Stimulated activated CD4-positive, alpha-beta T cell treated with anti-CD3 and anti-CD28 coated beads, Interleukin-1b, Interleukin-23, amount 100 ng/mL, for 1 hour (primary cell): ENCODE measurements at places on chromosomes 6 and 20.

DNA sequence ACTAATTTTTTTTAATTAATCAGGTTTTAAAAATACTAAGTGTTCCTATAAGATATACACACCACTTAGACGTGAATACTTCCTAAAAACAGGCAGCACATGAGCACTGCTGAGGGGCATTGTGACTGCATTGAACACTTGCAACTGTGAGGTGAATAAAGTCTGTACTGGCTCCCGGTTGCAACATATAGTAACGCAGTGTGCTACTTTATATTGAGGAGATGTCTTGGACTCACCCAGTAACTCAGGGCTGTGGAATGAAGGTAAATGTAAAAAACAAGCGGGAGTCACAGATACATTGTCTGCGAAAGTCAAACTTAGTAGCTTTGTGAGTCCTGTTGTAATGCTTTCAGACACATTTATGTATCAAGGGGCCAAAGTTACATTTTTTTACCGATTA is 17.0 kb upstream of the HLA-A start:
- DNase-seq = no peak

GRCh38 chr20:58131151-58131550 is 97.3 kb downstream of the ANKRD60 start:
- DNase-seq = no peak

- DNase-seq = no peak
Measured at GRCh38 chr6:69422475-69422874, 374.3 kb downstream of the LMBRD1 start.

- DNase-seq = no peak
Measured at GRCh38 chr6:89140347-89141156, 5.3 kb upstream of the PM20D2 start.

GRCh38 chr20:57567471-57568079 is 6.7 kb downstream of the PCK1 start:
- no peak for DNase-seq

DNA sequence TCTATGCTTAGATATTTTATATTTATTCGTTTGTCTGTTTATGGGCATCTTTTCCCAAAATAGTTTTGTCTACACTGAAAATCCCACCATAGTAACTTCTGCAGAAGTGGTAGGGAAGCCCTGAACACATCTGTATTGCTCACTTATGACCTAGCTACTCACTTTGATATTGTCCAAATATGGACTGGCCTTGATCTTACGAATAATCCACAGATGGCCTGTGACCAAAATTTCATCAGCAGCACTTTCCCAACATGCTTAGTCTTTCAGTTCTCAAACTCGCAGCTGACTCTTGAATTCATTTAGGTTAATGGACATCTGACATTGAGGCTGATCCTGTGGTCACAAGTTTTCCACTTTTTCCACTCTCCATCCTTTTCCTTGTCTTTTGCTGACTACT is 80.8 kb upstream of the BEND3 start:
- DNase-seq = no peak

DNA sequence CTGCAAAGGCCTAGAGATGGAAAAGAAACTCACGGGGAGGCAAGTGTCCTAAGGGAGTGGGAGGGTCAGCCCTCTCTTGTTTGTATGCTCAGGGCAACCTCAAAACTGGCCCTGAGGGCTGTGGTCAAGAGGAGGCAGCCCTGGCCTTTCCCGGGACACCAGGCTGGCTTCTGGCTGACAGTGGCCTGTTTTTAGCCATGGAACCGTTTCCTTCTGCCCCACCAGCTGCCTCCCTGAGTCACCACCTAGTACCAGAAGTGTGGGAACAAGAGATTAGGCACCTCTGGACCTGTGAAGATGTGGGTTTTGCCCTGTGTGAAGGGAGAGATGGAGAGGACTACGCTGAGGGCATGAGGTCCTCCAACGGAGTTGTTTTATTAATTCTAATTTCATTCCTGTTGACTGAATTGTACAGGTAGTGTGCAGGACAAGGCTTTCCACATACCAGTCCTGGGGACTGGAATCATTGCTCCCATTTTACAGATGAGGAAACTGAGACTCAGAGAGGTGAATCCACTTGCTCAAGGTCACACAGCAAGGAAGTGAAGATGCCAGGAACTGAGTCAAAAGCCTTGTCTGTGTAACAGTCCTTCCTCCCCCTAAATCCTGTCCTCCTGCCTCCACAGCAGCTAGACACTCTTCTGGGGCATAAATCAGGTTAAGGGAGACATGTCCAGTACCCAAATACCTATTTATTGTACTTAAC is 5.5 kb downstream of the FOXS1 start:
- no peak for DNase-seq

GRCh38 chr20:41437836-41438235 is 71.2 kb upstream of the EMILIN3 start:
- no peak for DNase-seq

- DNase-seq = no peak
Measured at GRCh38 chr20:31604567-31605030, 490 bp upstream of the ID1 start.

DNA sequence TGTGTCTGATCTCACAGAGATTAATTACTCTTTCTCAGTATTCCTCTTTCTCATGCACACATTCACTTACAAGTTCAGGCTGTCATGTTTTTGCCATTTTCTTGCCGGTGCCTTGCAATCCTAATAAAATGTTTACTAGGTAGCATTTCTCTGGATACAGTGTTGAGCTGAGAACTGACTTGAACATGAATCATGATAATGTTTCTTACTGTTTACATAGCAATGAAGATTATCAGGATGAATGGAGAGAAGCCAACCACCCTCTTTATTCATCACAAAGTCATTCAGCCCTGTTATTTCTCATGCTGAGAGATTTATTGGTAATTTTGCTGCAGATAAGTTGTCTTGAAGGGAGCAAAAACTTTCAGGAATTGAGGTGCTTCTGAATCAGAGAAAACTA is 185.5 kb upstream of the ECI2 start:
- DNase-seq = no peak

DNA sequence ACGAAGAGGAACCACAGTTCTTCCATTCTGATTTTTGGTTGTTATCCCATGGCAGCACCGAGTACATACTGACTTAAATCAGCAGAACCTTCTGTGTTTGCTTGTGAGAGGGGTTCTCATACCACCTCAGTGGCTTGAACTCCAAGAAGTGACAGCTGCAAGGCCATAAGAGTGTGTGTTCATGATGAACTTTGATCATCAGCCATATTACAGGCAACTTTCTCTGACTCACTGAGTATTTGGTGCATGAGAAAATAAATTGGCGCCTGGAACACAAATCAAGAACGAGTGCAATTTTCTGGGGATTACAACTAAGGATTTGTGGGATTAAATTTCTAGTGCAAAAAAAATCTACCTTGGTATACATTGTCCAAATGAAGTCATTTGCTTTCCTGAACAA is 68.9 kb downstream of the CYP39A1 start:
- DNase-seq = no peak

GRCh38 chr6:131949909-131950766 is 1.0 kb downstream of the CCN2 start:
- no peak for DNase-seq

GRCh38 chr6:41443616-41444525 is 102.3 kb upstream of the FOXP4 start:
- no peak for DNase-seq

DNA sequence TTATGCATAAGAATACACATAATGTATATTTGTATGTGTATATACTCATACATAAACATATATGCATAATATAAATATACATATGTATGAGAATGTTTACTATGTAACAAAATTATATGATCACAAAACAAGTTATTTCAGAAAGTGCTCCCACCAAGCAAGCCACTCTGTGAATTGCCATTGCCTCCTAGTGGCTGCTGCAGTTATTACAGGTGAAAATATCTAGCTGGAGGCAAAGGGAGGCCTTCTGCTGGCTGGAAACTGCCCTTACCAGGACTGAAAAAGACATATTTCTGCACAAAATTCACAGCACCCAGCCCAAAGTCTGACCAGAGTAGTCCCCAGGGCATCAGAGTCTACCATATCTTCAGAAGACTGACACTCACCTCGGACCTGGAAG is 14.4 kb upstream of the ADAM33 start:
- no peak for DNase-seq

GRCh38 chr6:27370391-27370790 is 18.2 kb upstream of the ZNF391 start:
- DNase-seq = no peak

GRCh38 chr6:81808851-81809570 is 56.5 kb upstream of the TENT5A start:
- no peak for DNase-seq

GRCh38 chr6:67131827-67132226 is 1424.8 kb upstream of the EYS start:
- DNase-seq = no peak

- no peak for DNase-seq
Measured at GRCh38 chr6:83098589-83098988, 31.1 kb downstream of the DOP1A start.

DNA sequence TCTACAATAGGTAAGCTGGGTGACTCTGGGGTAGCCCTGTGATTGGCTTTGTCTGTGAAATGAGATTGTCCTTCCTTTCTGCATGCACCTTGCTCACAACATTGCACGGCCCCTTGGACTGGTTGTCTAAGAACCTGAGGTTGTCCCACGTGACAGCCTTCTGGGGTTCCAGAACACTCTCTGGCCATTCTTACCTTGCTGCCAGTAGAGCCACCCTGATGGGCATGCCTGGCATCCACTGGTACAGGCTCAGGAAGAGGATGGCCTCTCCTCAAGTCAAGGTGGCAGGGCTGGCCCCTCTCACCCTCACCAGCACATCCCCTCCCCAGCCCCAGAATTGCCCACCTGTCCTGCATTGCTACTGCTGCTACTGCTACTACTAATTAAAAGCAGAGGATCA is 335.0 kb downstream of the PACRG start:
- no peak for DNase-seq

- DNase-seq = no peak
Measured at GRCh38 chr6:33280539-33280938, 3.6 kb downstream of the B3GALT4 start.

DNA sequence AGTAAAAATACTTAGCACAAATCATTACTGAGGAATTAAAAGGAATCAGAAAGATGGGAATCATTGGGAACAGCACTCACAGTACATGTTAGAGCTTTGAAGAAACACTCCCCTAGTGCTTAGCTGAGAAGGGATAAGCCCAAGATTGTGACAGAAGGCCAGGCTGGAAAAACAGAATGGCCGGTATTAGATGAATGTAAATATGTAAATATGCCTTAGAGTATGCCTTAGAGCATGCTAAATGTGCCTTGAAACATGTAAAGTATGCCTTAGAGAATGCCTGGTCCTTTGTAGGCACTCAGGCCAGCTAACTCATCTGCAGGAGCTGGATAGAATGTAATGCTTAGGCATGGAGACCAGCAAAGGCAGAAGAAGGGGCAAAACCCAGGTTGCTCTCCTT is 10.6 kb upstream of the TENT5A start:
- no peak for DNase-seq

DNA sequence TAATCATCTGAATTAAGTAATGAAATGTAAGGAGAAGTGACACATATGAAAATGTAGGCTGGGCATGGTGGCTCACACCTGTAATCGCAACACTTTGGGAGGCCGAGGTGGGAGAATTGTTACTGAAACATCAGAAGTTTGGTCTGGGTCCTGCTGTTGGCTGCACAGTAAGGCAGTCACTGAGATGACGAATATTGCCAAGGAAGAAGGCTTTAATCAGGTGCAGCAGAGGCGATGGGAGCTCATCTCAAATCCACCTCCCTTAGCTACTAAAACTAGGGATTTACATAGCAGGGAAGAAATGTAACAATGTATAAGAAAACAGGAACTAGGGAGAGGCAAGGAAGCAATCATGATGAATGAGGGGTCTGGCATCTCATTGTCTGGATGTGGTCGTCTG is 50.1 kb downstream of the RBM24 start:
- no peak for DNase-seq

DNA sequence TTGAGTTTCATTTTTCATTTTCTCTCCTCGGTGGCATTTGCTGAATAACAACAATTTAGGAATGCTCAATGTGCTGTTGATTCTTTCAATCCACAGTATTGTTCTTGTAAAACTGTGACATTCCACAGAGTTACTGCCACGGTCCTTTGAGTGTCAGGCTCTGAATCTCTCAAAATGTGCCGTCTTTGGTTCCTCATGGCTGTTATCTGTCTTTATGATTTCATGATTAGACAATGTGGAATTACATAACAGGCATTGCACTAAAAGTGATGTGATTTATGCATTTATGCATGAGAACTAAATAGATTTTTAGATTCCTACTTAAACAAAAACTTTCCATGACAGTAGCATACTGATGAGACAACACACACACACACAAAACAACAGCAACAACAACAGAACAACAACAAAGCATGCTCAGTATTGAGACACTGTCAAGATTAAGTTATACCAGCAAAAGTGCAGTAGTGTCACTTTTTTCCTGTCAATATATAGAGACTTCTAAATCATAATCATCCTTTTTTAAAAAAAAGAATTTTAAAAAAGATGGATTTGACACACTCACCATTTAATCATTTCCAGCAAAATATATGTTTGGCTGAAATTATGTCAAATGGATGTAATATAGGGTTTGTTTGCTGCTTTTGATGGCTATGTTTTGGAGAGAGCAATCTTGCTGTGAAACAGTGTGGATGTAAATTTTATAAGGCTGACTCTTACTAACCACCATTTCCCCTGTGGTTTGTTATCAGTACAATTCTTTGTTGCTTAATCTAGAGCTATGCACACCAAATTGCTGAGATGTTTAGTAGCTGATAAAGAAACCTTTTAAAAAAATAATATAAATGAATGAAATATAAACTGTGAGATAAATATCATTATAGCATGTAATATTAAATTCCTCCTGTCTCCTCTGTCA is 88.1 kb downstream of the SNAP25 start:
- DNase-seq = no peak

DNA sequence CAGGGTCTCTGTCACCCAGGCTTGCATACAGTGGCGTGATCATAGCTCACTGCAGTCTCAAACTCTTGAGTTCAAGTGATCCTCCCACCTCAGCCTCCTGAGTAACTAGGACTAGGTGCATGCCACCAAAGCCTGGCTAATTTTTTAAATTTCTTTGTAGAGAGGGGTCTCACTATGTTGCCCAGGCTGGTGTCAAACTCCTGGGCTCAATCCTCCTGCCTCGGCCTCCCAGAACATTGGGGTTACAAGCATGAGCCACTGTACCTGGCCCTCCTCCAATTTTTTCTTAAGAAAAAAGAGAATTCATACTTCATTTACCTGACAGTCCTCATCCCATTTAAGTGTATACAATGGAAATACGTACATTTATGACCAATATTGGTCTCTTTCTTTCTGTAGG is 37.9 kb downstream of the E2F3 start:
- no peak for DNase-seq

DNA sequence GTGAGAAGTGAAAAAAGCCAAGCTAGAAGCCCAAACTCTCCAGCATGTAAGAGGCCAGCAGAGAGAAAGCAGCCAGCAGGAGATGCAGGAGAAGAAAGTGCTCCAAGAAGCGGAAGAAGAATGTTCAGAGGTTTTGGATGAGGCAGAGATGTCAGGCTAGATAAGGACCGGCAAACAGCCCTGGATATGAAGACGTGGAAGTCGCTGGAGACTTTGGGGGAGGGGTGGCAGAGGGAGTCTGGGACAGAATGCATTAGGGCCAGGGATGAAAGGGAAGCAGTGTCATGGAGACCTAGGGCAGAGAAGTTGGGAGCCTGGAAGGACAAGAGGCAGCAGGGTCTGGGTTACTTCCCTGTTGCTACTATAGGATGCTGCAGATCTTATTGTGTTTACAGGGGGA is 5.3 kb upstream of the SCUBE3 start:
- no peak for DNase-seq

- no peak for DNase-seq
Measured at GRCh38 chr20:24705486-24705885, 236.1 kb downstream of the SYNDIG1 start.
